ENCODE measurements at places on chromosomes 16 and 17.

- no peak for DNase-seq
These were observed 4.4 kb downstream of the FOXF1 start for GRCh38 chr16:86514481-86515376.

- DNase-seq, result no peak
These were observed 13.2 kb upstream of the AURKB start for GRCh38 chr17:8223356-8224126.

DNA sequence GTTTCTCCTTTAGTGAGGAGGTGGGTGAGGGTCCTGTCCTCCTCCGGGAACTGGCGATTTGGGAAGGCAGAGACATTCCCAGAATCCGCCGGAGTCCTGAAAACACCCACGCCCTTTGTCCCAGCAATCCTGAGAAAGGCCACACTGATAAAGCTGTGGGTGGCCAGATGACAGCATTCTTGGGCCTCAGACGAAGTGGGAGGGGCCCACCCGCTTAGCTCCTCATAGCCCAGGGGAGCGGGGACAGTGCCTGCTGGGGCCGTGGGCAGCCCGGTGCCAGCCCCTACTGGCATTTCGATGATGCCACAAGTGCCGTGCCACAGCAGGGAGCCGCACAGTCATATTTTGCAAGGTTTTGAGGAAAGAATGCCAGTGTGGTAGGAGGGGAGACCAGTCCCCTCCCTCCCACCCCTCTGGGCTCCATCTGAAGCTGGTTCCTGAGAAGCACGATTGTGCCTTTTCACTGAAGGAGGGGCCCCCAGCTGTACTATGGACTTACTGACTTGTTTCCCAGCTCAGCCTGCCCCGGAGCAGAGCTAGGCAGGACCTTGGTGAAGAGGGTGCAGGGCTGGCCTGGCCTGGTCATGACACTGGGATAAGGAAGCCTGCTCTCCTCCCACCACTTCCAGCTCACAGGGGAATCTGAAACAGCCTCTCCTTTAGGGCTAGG lies 20.9 kb upstream of the MPRIP start:
- DNase-seq, result no peak

DNA sequence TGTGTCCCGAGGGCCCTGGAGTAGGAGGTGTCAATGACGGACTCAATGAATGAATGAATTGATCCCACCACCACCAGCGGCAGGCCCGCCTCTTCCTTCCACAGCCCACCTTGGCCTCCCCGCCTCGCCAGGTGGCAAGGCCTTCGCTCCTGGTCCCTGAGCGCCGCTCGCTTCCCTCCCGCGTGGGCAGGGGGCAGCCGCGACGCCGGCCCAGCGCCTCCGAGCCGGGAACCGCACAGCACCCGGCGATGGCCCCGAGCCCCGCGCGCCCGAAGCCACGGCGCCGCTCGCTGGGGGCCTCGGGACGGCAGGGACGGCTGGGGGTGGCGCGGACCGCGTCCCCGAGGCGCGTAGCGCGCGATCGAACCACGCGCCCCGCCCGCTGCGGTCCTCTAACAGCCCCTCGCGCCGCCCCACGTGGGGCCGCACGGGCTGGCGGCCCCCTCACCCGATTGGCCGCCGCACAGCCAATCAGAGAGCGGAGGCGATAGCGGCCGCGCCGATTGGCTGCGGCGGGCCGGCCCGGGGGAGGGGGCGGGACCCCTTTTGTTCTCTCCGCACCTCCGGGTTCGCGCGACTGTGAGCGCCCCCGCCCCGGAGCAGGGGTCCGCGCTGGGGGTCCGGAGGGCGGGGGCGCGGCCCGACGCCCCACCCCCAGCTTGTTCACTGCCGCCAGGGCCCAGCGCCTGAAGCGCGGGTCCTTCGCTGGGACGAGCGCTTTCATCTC lies 31.4 kb downstream of the ACTG1 start:
- peak; percentile 19 for DNase-seq

DNA sequence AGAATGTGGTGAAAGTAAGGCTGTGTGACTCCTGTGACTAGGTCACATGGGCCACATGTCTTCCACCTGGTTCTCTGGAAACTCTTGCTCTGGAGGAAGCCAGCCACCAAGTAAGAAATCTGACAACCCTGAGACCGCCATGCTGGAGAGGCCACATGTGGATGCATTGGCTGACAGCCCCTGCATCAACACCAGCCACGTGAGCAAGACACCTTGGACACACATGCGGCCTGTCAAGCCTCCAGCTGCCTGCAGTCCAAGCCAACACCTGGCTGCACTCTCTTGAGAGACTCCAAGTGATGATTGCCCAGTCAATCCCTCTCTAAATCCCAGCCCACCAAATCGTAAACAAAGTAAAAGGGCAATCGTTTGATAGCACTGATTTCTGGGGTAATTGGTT lies 112.6 kb downstream of the FOXL1 start:
- DNase-seq, result no peak

DNA sequence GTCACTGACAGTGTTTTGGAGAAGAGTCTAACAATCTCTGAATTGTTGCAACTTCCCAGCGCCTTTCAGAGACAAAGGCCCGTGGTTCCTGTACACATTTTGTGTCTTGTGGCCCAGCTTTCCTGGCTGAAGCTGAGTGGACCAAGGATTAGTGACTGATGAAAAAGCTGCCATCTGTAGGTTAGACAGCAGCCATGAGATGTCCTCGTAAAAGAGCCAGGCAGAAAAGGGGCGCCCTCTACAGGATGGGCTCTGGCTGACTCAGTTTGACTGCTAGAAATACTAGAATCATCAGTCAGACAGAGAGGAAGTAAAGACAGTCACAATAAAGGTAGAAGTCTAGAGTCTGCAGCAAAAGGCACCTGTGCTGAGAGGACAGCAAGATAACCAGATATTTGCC lies 26.5 kb upstream of the NF1 start:
- no peak for DNase-seq

DNA sequence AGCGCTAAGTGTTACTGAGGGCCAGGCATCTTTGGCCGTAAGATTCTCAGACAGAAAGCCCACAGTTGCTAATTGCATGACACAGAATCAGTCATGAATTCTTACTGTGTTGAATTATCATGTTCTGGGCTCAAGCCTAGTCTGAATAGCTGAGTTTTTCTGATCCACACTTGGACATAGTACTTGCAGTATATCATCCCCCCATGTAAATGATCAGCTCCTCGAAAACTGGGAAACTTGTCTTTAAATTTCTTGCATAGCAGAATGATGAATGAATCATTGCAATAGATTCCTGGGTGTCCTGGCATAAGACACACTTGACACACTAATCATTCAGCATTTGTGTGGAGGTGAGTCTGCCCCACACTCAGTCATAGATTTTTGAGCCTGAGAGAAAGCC lies 2.2 kb downstream of the MLYCD start:
- no peak for DNase-seq

DNA sequence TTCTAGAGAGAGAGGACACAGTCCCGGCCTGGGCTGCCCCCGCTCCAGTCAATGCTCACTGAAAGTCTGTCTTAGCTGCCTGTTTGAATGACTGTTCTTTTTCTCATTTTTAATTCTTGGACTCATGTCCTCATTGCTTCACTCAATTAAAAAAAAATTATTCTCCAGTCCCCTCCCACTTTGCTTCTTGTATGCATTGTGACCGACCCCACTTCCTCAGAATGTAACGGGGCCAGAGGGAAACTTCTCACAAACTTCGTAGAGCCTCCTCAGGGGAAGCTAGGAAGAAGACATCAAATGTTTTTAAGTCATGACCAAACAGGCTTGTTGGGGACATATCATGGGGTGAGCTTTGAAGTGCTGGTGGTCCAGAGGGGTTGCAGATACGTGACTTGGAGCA lies 113.2 kb downstream of the CCDC182 start:
- no peak for DNase-seq

DNA sequence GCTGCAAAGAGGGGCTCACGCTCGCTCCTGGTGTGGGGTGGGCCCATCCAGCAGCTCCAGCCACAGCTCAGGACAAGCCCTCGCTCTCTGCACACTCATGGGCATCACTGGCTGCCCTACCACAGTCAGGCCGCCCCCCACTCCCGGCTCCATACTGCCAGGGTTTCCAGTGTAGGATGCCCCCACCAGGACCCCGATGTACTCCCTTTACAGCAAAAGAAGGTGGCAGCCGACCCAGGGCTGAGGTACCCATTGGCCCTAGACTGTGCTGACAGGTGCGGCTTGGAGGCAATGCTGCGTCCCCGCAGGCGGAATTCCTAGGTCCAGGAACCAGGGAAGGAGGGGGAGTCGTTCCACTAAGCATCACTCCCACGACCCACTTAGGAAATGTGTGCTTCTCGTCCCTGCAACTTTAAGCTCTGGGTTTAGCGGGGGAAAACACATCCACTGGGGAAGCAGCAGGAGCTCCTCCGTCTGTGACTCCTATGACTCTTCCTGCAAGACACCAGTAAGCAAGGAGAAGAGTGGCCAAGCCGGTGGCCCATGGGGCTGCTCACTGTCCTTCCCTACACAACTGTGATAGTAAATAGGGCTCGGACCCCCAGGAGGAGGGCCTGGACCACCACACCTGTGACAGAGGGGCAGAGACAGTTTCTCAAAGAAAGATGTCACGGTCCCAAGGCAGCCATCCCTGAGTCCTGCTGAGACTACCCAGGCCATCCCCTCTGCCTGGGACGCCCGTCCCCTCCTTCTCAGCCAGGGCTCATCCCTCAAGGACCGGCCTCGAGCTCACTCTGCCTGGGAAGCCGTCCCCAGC lies 13.1 kb downstream of the CORO7 start:
- no peak for DNase-seq

DNA sequence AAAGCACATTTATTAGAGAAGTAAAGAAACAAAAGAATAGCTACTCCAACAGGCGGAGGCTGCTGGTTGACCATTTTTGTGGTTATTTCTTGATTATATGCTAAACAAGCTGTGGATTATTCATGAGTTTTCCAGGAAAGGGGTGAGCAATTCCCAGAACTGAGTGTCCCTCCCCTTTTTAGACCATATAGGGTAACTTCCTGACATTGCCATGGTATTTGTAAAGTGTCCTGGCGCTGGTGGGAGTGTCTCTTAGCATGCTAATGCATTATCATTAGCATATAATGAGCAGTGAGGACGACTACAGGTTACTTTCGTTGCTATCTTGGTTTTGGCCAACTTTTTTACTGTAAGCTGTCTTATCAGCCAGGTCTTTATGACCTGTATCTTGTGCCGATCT lies 12.2 kb upstream of the HS3ST4 start:
- DNase-seq, result no peak

DNA sequence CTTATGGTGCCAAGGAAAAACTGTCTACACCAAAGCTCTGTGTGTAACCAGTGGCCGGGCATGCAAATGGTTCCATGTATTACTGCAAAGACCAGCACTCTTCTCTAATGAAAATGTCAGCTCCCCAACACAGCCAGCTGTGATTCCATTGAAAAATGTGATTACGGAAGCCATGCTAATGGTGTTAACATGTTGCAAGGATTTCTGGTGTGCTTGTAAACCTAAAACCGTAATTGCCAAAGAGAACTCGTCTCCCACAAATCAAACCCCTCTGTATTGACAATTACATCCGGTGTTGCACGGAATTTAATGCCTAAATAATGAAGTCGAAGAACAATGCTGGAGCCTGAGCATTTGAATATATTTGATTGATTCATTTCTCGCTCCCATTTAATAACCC lies 351.7 kb downstream of the NPIPA8 start:
- no peak for DNase-seq

GRCh38 chr17:28072936-28073533 lies 30.6 kb downstream of the NLK start:
- DNase-seq, result no peak

GRCh38 chr17:258906-259305 lies 77.5 kb upstream of the DOC2B start:
- no peak for DNase-seq

DNA sequence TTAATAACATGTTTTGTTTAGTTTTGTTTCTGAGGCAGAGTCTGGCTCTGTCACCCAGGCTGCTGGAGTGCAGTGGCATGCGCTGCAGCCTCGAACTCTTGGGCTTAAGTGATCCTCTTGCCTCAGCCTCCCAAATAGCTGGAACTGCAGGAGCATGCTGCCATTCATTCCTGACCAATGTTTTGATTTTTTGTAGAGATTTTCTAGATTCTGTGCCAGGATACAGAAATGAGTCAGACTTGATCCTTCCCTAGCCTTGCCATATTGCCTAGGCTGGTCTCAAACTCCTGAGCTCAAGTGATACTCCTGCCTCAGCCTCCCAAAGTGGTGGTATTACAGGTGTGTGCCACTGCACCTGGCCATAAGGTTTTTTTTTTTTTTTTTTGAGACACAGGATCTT lies 17.7 kb downstream of the TAOK1 start:
- no peak for DNase-seq

GRCh38 chr16:68739964-68740627 lies 3.0 kb downstream of the CDH1 start:
- DNase-seq, result no peak

GRCh38 chr16:27586711-27587110 lies 36.8 kb downstream of the KATNIP start:
- no peak for DNase-seq

GRCh38 chr16:49292413-49292812 lies 10.8 kb upstream of the CBLN1 start:
- DNase-seq, result no peak

GRCh38 chr16:19316846-19317245 lies 31.3 kb downstream of the CLEC19A start:
- DNase-seq, result no peak

- no peak for DNase-seq
These were observed 711.7 kb upstream of the SOX9 start for GRCh38 chr17:71409137-71409536.

DNA sequence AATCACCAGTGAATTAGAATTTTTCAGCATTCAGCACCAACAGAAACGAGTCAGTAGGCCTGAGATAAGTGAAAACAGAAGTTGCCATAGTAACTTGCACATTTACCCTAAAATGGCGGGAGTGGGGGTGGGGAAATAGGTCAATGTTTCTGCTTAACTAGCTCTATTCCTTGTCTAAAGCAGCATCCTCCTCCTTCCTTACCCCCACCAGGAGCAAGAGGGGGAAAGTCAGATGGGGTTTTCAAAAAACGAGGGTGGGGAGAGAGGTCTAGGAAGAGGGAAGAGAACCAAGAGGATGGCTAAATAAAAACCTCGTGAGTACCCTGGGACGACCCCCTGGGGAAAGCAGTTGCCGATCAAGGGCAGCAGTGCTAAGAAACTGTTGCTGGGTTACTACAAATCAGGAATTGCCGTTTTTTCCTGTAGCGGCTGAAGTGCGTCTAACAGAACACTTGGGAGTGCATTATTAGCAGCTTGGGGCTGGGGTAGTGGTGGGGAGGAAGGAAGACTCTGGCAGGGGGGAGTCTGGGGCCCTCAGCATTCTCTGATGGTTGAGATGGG lies 34.4 kb upstream of the MNT start:
- no peak for DNase-seq

DNA sequence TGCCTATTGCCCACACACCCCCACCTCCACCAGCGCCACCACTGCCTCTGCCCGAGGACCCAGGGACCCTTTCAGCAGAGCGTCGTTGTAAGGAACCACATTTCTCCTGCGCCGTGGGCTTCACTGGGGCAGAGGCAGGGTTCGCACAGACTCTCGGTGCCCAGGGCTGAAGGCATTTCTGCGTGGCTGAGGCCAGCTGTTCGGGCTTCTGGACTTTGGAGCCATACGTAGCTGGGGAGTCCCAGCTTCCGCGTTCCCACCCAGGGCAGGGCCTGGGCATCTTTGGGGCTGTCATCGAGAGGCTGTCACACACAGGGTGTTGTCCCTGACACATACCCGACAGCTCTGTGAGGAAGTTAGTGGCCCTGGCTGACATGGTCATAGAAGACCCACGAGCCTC lies 16.0 kb upstream of the SMIM5 start:
- no peak for DNase-seq

Data from cerebellar nuclear complex (tissue), 1 donor.